ENCODE measurements at places on chromosomes 16 and 17.
A peak's percentile ranks its signal among the peaks of the same experiment; 100 is the strongest.

DNA sequence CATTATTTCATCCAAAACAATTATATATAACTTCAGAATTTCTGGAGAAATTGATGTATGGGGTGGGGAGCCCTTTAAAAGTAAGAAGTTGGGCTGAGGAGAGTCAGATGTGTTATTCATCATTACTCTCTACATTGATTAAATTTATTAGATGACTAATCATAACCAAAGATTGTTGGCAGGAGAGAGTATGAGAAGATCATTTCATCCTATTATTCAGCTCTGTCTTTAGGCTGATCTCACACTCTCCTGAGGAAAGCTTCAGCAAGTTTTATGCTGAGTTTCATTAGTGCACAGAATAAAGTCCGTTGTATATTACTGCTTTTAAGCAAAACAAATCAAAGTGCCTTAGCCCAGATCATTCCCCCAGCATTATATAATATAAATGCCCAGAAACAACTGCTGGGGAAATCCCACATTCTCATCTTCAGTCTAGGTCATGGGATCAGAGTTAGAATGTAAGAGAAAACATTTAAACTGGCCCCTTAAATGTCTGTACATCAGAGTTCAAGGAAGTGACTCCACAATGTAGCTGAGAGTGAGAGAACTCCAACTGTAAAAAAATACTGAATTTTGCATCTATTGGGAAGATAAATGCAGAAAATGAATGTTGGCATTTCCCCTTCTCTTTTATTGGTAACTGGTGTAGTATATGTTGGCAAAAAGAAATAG lies 130.1 kb upstream of the HLF start:
- no peak for DNase-seq

DNA sequence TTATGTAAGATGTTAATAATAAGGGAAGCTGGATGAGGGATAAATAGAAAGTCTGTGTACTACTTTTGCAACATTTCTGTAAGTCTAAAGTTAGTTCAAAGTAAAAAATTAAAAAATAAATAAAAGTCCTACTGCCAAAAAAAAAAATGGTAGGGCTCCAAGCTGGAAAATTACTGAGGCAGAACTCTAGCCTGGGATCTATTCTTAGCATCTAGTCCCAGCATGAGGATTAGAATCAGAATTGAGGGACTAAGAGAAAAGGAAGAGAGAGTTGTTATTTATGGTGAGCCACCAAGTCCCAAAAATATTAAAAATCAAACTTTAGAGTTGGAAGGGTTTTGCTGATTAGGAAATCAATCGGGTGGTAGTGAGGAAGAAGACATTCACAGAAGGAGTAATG lies 110.3 kb downstream of the CYB561 start:
- no peak for DNase-seq

DNA sequence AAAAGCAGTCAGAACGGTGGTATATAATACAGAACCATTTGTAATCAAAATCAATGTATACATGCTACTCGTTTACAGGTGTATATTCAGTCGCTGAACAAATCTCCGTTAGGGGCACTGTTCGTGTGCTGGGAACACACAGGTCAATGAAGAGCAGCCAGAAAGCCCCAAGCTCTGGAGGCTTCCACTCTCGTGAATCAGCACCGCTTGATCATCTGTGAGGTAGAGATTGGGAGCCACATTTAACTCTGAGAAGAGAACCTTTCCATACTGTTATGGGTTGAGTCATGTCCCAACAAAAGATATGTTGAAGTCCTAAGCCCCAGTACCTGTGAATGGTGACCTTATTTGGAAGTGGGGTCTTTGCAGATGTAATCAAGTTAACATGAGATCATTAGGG lies 5.4 kb upstream of the CYTH1 start:
- no peak for DNase-seq

GRCh38 chr17:76791053-76791980 lies 53.4 kb downstream of the MFSD11 start:
- DNase-seq: peak; percentile 39

GRCh38 chr17:76147211-76148014 lies 6.4 kb upstream of the FOXJ1 start:
- DNase-seq: peak; percentile 27

GRCh38 chr17:8745586-8746500 lies 1.2 kb upstream of the CCDC42 start:
- peak; percentile 47 for DNase-seq

DNA sequence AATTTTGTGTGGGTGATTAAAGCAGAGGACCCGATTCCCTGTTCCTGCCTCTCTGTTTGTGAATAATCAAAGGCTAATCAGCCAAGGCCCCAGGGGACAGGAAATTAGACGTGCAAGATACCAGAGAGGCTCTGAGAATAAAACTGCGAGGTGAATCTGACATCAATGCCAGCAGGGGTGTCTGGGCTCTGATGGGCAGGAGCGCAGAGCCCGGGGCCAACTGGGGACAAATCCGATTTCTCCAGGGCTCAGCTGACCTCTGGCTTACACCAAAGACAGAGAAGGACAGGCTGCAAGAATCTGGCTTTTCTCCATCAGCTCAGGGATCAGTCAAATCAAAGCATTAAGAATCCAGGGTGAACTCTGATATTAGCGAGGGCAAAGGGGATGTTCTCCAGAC lies 174.3 kb downstream of the XYLT1 start:
- no peak for DNase-seq

- DNase-seq: no peak
Observed at GRCh38 chr16:79601092-79601930, 774 bp upstream of the MAF start.

GRCh38 chr16:86512301-86512859 lies 2.1 kb downstream of the FOXF1 start:
- no peak for DNase-seq

DNA sequence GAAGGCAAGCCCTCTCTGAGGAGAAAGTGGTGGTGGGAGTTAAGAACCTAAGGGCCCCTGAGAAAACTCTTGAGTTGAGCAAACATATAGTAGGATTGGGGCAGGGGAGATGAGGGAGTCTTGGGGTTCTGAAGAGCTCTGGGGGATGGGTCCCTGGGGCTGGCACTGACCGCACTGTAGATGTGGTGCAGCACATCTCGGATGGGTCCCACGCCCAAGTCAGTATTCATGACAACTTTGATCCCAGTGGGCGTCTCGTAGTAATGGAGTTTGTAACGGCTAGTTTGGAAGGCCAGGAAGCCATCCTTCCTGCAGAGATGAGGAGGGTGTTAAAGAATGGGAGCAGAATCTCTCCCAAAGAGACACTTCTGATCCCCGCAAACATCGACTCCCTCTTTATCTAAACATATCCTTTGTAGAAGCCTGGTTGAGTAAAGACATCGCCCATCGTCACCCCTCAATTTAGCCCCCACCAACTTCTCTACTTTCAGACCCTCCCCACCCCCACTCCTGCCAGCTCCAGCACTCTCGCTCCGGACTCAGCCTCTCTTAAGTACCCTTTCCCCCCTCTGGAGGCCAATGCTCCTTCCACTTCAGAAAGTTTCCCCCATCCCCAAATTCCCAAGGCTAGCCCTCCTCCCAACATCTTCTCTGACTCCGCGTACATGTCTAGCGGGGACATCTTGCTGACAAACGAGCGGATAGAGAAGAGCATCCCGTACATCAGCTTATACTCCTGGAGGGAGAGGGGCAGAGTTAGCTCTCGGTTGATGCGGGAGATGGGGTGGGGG lies 710 bp downstream of the TRAPPC1 start:
- DNase-seq: no peak

- DNase-seq: peak; percentile 93
Observed at GRCh38 chr17:75876938-75877751, 1.2 kb downstream of the TRIM47 start.

GRCh38 chr16:9545522-9546437 lies 454.3 kb downstream of the HAPSTR1 start:
- DNase-seq: no peak

DNA sequence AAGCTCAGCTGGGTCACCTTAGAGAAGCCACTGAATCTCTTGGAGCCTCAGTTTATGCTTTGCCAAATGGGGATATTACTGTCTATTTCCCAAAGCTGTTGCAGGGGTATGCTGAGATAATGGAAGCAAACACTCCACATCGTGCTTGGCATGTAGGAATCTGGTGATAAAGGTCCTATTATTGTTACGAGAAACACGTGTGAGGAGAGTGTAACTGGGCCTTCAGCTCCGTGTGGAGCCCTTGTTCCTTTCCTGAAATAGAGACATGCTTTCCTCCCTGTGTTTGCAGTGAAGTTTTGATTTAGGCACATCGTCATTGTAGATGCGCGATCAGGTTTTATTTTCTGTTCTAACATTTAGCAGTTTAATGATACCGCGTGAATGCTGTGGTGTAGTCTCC lies 292.4 kb downstream of the CPPED1 start:
- no peak for DNase-seq

DNA sequence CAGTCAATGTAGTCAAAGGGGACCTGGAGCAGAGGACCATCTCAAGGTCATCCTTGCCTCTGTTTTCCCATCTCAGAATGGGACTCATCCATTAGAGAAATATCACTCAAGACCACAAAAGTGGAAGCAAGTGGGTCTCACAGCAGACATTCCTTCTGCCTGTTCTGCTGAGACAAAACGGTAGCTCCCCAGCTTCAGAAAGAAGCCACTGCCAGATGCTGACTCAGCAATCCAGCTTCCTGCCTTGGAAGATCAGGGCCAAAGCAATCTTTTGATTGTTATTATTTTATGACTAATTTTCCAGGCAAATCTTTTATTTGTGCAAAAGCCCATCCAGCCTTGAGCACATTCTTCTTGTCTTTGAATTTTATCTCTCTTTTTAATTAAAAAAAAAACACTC lies 86.8 kb downstream of the CCT6B start:
- no peak for DNase-seq

- DNase-seq: no peak
Observed at GRCh38 chr17:82915010-82915756, 75.4 kb upstream of the ZNF750 start.

DNA sequence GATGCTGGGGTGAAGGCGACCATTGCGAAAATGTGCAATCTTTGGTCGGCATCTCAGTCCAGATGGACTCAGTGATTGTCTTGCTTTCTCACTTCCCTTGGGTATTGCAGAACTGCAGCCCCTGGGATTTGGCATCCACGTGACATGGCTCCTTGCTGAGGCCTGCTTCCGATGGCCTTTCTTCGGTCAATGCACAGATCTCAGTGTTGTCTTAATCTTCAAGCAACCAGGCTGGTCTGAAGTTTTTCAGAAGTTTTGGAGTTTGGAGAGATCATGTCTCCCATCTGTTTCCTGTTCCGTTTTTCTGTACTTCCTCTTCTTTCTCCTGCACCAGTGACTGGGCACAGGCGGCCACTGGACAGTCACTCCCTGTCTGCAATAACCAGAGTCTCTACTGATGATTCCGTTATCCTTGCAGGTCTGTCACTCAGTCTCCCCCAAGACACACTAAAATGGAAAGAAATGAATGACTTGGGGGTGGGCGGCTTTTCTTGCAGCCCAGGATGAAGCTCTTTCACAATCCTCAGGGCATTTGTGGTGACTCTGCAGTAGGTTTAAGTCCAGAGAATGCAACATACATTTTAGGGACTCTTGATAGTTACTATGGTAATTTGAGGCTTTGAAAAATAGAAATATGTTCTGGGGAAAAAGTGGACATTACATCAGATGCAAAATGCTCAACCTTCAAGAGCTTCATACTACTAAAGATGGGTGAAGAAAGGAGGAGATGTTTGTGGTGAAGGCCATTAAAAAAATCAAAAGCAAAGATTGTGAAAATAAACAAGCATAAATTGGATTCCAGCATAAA lies 106.3 kb upstream of the ZFHX3 start:
- no peak for DNase-seq

DNA sequence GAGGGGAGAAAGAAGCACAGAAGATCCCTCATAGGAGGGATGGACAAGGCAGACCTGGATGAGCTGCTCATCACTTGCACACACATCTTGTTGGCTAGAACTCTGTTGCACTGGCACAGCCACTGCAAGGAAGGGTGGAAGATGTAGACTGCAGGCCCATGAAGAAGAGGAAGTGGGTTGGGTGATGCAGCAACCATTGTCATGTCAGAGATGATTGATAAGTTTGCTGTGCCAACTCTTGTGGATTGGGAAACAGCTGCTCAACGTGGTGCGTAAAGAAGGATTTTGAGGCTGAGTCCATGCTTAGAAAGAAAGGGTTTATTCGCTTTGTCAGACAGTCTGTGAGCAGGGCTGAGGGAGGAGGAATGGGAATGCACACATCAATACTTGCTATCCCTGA lies 161.4 kb upstream of the MPHOSPH6 start:
- DNase-seq: no peak

DNA sequence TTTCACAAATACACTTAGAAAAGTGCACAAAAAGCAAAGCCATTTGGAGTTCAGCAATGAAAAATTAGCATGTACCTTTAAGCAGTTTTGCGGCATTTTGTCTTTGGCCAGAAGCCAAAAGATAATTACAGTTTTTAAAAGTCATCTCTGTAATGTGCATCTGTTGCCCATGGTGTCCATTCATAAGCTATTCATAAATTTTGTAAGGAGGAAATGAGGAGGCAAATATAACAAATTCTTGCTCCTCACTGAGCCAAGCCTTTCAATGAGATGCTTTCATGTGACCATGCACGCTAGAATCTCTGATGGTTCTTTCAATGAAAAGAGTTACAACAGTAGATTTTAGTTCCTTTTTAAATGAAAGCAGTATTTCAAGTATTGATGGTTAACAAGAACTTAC lies 247.1 kb upstream of the MON1B start:
- no peak for DNase-seq

DNA sequence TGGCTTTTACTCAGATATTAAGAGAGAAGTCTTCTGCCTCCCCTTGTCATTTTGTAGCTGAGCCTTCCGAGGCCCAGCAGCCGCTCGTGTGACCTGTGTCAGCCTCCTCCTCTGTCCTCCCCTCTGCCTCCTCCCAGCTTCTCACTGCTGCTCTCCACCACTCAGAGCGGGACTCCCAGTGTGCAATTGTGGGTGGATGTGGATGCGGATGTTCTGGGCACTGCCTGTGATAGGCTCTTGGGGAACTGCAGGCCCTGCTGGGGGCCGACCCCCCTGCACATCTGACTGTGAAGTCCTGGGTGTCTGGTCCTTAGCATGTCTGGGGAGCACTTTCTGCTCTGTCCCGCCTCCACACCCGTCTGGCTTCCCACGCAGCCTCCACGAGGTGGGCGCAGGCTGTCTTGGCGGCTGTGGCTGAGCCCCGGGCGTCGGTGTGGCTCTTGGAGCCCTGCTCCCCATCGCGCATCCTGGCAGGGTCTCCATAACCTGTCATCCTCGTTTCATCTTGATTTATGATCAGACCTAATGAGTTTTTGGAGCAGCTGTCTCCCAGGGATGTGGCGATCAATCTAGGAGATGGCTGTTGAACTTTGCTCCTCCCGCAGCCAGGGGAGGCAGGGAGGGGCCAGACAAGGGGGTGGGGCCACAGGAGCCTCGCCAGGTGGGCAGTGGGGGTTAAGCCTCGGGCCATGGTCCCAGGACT lies 28.1 kb downstream of the GRIN2C start:
- no peak for DNase-seq

- no peak for DNase-seq
Observed at GRCh38 chr17:69207151-69207550, 21.5 kb downstream of the ABCA10 start.

GRCh38 chr17:67994817-67995569 lies 1.3 kb downstream of the C17orf58 start:
- peak; percentile 54 for DNase-seq

- no peak for DNase-seq
Observed at GRCh38 chr17:77526259-77526711, 385.5 kb downstream of the SEC14L1 start.

- DNase-seq: no peak
Observed at GRCh38 chr16:68470461-68471150, 22.3 kb upstream of the SMPD3 start.

- peak; percentile 17 for DNase-seq
Observed at GRCh38 chr16:17590711-17591654, 120.2 kb upstream of the XYLT1 start.

- DNase-seq: no peak
Observed at GRCh38 chr17:41939693-41940090, 9.3 kb downstream of the ODAD4 start.
